ENCODE measurements at places on chromosomes 2 and 18.

GRCh38 chr2:43124687-43125057 is 101.7 kb downstream of the ZFP36L2 start:
- DNase-seq: no peak

GRCh38 chr2:38125842-38126241 is 49.9 kb upstream of the CYP1B1 start:
- no peak for DNase-seq

GRCh38 chr18:50527636-50528307 is 32.1 kb upstream of the MAPK4 start:
- no peak for DNase-seq

- DNase-seq: no peak
Measured at GRCh38 chr2:104452558-104452957, 401.4 kb upstream of the POU3F3 start.

GRCh38 chr18:49024804-49025421 is 74.1 kb upstream of the SMAD7 start:
- DNase-seq: no peak

DNA sequence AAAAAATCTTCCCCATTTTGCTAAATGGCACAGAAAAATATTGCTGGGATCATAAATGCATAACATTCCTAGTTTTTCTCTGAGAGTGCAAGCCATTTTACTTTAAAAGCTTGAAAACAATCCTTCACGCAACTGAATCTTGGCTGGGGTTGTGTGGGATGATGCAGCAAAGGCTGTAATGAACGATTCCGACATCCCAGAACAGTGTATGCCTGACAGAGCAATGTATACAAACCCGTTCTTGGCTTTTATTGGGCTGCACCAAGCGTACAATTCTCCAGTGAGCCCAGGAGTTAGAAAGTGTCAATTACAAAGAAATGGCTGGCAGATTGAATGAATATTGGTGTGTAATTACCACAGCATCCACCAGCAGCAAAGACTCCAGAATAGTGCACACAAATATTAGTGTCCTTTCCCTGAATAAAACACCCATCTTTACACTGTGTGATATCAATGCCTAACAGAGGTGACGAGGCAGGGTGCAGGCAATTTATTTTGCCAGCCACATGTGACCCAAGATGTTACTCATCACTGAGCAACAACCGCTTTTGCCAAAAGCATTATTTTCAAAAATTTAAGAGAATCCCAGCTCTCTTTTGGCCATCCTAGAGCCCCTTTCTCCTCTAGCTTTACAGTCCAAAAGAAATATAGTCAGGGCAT is 578.6 kb upstream of the CHAC2 start:
- DNase-seq: no peak

DNA sequence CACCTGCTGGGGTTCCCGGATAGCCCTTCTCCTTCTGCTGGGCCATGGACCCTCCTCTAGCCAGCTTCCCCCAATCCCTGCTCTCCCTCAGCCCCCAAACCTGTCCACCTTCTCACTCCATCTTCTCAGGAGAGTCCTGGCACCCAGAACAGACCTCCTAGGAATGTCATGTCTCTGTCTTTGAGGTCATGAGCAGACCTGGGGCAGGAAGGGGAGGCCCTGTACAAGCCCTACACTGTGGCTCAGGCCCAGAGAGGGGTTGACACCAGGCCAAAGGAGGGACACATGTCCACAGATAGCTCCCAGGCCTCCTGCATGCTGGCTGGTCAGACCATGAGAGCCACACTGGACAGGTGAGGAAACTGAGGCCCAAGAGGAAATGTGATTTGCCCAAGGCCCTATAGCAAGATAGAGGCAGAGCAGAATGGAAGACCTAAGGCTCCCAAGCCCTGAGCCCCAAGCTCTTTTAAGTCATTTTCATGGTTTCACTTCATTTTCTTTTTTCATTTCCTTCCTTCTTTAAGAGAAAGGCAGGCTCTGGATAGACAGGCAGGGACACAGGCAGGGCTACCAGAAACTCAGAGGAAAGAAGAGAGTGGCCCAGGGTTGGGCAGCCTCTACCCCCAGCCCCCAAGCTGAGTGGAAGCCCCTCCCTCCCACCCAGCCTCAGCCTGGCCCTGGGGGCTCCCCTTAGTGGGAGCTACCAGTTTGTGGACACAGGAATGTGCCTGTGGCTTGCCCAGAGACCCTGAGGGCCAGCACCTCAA is 159.7 kb downstream of the SMAD7 start:
- no peak for DNase-seq

GRCh38 chr2:10186868-10187535 is 64.5 kb downstream of the RRM2 start:
- DNase-seq: no peak

GRCh38 chr2:196162586-196163175 is 8.7 kb downstream of the STK17B start:
- DNase-seq: no peak

GRCh38 chr2:55011831-55012671 is 38.2 kb downstream of the RTN4 start:
- no peak for DNase-seq

GRCh38 chr2:240509667-240510512 is 47.9 kb downstream of the ANKMY1 start:
- no peak for DNase-seq

- no peak for DNase-seq
Measured at GRCh38 chr2:1754046-1754445, 9.7 kb upstream of the PXDN start.

DNA sequence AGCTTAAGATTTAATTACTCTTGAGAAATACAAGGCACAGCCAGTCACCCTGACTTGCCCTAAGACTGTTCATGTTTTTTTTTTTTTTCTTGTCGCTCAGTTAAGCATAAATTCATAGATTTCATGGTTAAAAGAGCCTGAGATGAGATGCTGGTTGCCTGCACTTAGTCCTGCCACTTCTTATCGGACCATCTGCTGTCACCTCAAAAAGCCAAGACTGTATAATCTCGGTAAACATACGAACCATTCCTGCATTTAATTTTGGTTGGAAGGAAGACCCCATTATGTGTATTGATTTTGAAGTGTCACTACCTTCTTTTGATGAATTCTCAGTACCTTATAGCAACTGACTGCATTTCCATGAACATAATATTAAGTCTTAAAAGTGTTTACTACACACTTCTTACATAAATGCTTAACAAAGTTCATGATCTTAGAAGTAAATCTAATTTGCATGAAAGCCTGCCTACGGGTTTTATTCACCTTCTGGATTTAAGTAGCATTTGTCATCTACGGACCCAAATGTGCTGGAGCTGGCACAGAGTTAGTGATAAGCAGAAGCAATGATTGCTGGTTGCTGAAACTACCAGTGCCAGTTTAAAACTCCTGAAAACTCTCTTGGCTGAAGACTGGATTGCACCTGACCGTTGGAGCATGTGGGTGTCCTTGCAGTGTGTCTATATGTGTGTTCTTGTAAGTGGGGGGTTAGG is 843.4 kb downstream of the TMEM182 start:
- no peak for DNase-seq

GRCh38 chr2:170217778-170218251 is 39.9 kb downstream of the MYO3B start:
- DNase-seq: no peak

GRCh38 chr2:30761226-30761625 is 46.0 kb downstream of the CAPN13 start:
- no peak for DNase-seq

- DNase-seq: no peak
Measured at GRCh38 chr2:205869439-205869838, 187.1 kb downstream of the NRP2 start.

DNA sequence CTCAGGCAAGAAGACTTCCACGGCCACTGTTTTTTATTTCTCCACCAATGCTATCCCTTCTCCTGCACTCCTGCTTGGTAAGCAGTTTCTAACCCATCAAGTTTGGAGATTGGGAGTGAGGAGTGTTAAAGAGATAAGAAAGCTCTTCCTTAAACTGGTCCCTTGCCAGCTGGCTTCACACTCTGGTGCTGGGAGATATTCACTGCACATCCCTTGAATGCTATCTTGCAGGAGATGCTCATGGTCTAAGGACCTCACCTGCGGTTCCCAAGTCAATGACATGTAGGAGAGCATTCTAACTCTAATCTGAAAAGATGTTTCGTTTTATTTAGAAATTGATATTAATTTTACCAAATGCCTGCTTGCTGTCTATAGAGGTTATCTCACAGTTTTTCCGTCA is 28.2 kb upstream of the CYRIA start:
- DNase-seq: no peak

- no peak for DNase-seq
Measured at GRCh38 chr2:182715121-182715891, 751 bp upstream of the DNAJC10 start.

- DNase-seq: no peak
Measured at GRCh38 chr2:207206011-207206410, 40.3 kb upstream of the KLF7 start.

DNA sequence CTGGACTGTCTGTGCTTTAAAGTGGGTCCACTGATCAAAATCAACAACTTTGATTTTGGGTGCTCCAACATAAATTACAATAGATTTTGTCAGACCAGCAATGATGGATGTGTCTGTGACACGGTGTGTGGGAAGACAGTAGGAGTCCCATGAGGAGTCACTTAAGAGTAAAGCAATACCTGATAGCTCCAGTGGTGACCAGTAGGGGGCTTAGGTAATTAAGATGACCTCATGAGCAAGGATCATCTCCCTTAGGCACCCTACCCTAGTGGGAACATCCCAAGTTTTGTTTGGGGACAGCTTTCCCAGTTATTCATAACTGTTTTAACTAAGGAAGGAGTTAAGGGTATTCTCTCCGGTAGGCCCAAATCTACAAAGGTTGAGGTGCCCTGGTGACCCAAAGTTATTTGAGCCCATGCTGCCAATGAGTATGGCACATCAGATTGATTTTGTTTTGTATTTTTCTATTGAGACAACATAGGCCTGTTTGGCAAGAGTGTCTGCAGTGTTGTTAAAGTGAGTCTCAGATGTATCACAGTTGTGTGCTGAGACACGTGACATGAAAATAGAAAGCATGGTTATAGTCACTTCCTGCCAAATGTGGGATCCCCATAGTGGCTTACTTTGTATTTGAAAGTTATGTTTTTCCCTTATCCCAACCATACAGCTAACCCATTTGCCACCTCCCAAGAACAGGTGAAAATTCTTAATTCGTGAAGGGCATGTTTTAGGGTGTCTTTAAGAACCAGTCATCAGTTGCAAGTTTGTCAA is 1337.6 kb upstream of the SLC39A10 start:
- no peak for DNase-seq

- no peak for DNase-seq
Measured at GRCh38 chr2:72037261-72037666, 110.4 kb downstream of the CYP26B1 start.

- no peak for DNase-seq
Measured at GRCh38 chr2:148756292-148756975, 111.9 kb downstream of the EPC2 start.
